ENCODE measurements at places on chromosomes 16 and 17. TPM values are rescaled to one million over a fixed set of nuclear protein-coding genes. Genes with fewer than 3 reads are reported as not detected.

C17orf78 gene
- total RNA-seq, result not detected

GH1 gene
- 0.47 TPM for total RNA-seq

HAS3 gene
- 0.52 TPM for total RNA-seq

ST6GALNAC1 gene
- total RNA-seq, result 6.1 TPM

SLC38A7 gene
- 25.6 TPM for total RNA-seq

- no peak for DNase-seq
- no peak overlapping the region for H3K4me3 ChIP-seq
- H3K27me3 ChIP-seq, result no peaks in the 10 kb centered on the region
- H3K4me1 ChIP-seq, result peaks cover 7% of the 10 kb centered on the region
- no peak overlapping the region for H3K27ac ChIP-seq
These were observed 516.8 kb downstream of the MAF start for GRCh38 chr16:79083508-79084299.

DNA sequence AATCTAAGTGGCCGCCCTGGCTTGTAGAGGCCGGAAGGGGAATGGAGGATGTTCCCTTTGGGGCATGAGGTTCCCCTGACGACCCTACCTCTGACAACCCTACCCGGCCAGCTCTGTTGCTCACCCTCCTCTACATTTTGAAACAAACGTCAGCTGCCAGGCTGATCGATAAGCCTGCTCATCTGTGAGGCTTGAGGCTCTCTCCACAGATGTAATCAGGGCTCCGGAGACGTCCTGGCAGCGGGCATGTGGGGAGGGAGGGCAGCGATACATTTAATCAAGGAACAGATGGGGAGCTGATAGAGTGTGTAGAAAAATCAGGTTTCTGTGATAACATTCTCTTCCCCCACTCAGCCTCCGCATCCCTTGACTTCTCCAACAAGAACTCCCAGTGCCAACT, 212.3 kb upstream of the SDK2 start:
- no peak for DNase-seq
- H3K4me1 ChIP-seq, result no peaks in the 10 kb centered on the region
- H3K4me3 ChIP-seq, result no peak overlapping the region
- H3K36me3 ChIP-seq, result no peaks in the 10 kb centered on the region
- H3K27ac ChIP-seq, result no peak overlapping the region
- no peaks in the 10 kb centered on the region for H3K27me3 ChIP-seq

DNA sequence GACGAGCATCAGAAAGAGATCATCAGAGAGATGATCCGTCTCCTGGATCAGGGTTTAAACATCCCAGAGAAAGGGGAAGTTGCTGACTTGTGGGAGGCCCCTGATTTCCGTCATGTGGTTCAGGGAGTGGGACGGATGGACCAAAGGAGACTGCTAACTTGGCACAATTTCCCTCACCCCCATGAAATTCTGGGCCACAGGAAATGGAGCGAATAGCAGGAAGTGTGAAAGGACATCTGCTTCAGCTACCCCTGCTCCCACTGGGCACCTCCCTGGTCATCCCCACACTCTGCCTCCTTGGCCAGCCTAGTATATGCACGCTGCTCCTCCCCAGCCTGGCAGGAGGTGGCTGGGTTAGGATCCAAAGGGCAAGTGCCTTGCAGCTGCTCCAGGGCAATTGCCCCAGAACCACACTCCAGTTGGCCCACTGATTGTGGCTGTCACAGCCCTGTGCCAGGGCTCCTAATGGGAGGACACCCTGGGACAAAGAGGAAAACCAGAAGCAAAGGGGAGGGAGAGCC, 1.3 kb downstream of the ARRB2 start:
- H3K4me1 ChIP-seq, result peaks cover 61% of the 10 kb centered on the region
- H3K36me3 ChIP-seq, result peaks cover 10% of the 10 kb centered on the region
- no peak for DNase-seq
- H3K27ac ChIP-seq, result peak overlapping the region; percentile 91
- H3K4me3 ChIP-seq, result peak overlapping the region; percentile 69

DNA sequence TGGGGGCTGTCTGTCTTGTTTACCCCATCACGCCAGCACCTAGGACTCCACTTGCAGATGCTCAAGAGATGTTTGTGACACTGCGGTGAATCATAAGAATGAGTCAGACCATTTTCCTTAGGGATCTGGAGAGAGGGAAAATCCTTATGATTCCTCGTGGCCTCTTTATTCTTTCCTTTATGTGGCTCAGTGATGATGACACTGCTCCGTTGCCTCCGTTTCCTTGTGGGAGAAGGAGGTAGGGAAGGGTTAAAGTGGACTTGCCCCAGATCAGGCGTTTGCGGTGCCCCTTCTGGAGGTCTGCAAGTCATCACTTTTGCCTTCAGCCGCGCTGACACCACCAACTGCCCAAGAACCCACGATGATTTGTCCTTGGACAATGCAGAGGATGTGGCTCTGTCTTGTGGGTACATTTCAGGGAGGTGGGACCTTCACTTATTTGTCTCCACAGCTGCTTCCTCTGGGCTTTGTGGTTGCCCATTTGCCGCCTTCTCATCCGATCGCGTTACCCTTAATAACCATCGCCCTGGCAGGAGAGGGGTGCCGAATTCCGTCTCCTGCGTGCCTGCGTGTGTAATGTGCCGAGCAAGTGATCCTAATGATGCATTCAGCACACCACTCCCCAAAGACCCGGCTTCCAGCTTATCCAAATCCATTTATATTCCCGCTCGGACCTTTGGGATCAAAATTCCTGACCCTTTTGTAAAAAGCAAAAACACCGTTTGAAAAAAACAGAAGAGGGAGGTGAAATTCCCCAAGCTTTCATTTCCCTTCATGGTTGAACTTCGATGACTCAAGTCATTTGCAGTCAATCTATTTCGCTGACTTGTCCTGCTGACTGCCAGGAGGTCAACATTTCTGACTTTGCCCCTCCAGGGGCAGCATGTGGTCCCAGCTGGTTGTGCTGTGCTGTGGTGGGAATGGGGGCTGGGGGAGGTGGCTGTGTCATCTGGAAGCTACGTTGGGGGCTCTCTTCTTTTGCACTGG, 87.2 kb upstream of the IRX3 start:
- H3K27ac ChIP-seq, result no peak overlapping the region
- no peaks in the 10 kb centered on the region for H3K36me3 ChIP-seq
- DNase-seq, result no peak
- H3K27me3 ChIP-seq, result peaks cover 75% of the 10 kb centered on the region
- no peaks in the 10 kb centered on the region for H3K4me1 ChIP-seq

DNA sequence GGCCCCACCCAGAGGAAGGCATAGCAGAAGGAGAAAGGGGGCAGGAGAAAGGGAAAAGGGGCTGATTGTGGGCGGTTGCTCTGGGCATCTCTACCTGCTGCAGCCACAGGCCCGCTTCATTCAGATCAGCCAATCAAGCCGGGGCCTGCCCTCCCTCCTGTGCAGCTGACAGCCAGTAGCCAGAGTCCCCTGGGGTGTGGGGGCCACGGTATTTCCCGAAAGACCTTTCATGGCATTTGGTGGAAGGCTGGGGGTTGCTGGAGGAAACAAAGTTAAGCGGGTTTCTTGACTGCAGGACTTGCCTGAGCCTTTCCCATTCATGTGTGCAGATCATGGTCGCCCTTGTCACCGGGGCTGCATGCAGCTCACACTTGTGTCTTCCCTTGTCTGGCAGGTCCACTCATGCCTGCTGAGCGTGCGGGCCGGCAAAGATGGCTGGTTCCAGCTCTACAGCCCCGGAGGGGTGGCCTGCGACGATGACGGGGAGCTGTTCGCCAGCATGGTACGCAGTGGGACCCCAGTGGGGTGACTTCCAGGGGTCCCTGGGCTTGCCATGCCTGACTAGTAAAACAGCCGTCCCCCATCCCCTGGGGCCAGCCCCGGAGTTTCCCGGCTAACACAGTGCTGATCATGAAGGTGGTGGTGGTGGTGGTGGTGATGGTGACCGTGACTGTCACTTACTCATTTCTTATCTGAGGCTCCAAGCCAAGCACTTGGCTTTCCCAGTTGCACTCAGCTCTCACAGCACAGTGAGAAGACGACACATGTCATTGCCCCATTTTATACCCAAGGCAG, 82.7 kb upstream of the PLCG2 start:
- H3K27me3 ChIP-seq, result no peaks in the 10 kb centered on the region
- DNase-seq, result no peak
- H3K4me1 ChIP-seq, result peaks cover 45% of the 10 kb centered on the region
- no peak overlapping the region for H3K4me3 ChIP-seq

GRCh38 chr16:31085411-31085810, 3.3 kb downstream of the PRSS53 start:
- H3K27me3 ChIP-seq, result no peaks in the 10 kb centered on the region
- DNase-seq, result no peak
- H3K27ac ChIP-seq, result no peak overlapping the region
- peaks cover 49% of the 10 kb centered on the region for H3K36me3 ChIP-seq
- H3K4me1 ChIP-seq, result no peaks in the 10 kb centered on the region

DNA sequence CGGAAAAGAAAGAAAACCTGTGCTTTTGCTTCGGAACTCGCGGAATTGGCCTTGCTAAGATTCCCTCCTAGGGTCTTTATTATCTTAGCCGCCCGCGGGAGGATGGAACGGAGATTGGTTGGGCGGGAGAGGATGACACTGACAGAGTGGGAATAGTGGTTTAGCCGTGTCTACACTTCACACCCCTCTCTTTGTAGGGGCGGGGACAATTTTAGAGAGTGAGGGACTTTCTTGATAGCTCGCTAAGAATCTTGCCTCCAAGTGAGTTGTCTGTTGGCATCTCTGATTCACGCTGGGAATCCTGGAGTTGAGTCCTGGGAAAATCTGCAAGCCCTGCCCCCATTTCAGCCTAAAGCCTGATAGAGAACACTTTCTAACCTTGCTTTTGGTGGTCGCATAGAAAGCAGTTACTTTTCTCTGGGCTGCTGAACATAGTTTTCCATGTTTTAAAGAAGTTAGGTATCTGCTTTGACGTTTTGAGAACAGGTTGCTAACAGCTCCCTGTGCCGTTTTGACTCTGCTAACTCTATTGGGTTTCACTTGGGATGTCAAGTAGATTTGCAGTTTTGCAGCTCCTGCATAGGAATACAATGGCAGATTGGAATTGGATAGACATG, 697 bp downstream of the NOL11 start:
- no peak for DNase-seq
- H3K4me3 ChIP-seq, result peak overlapping the region; percentile 83
- H3K4me1 ChIP-seq, result peaks cover 33% of the 10 kb centered on the region
- no peaks in the 10 kb centered on the region for H3K27me3 ChIP-seq

DNA sequence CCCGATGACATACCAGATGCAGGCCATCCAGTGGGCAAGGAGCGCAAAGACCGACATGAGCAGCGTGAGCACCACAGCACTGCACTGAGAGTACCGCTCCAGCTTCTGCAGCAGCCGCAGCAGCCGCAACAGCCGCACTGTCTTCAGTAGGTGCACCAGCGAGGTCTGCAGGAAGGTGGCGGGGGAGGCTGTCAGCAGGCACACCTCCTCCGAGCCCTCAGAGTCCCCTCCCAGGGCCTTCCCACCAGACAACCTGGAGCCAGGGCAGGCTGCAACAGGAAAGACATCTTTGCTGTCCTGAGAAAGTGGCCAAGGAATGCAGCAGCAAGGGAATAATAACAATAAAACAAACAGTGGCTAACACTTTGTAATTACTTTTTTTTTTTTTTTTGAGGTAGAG, 9.1 kb downstream of the KCNH4 start:
- H3K4me3 ChIP-seq, result no peak overlapping the region
- DNase-seq, result no peak
- H3K27me3 ChIP-seq, result no peaks in the 10 kb centered on the region
- H3K36me3 ChIP-seq, result no peaks in the 10 kb centered on the region
- no peaks in the 10 kb centered on the region for H3K4me1 ChIP-seq

- peaks cover 33% of the 10 kb centered on the region for H3K4me1 ChIP-seq
- H3K4me3 ChIP-seq, result peak overlapping the region; percentile 83
- peak; percentile 91 for DNase-seq
- H3K27ac ChIP-seq, result peak overlapping the region; percentile 72
These were observed 17.5 kb upstream of the MTMR4 start for GRCh38 chr17:58531661-58532554.

GRCh38 chr16:66165879-66166278, 200.6 kb upstream of the CDH5 start:
- H3K4me1 ChIP-seq, result peaks cover 23% of the 10 kb centered on the region
- no peaks in the 10 kb centered on the region for H3K27me3 ChIP-seq
- no peaks in the 10 kb centered on the region for H3K36me3 ChIP-seq

DNA sequence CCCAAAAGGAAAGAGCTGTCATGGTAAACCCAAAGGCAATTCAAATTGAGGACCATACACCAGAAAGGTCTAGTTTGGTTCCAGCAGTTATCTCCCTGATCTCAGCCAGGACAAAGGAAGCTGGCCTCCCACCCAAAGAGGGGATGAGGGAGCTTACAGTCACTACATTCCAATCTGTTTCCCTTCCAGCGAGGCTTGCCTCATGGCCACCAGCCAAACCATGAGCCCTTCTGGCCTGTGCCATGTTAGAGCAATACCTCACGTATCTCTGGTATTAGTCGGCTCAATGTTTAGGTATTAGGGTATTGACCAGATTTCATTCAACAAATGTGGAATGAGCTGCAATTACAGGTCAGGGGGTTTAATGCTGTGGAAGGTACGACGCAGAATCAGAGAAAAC, 8.4 kb downstream of the NDUFAB1 start:
- H3K4me3 ChIP-seq, result no peak overlapping the region
- no peaks in the 10 kb centered on the region for H3K27me3 ChIP-seq
- peaks cover 83% of the 10 kb centered on the region for H3K36me3 ChIP-seq
- DNase-seq, result no peak

DNA sequence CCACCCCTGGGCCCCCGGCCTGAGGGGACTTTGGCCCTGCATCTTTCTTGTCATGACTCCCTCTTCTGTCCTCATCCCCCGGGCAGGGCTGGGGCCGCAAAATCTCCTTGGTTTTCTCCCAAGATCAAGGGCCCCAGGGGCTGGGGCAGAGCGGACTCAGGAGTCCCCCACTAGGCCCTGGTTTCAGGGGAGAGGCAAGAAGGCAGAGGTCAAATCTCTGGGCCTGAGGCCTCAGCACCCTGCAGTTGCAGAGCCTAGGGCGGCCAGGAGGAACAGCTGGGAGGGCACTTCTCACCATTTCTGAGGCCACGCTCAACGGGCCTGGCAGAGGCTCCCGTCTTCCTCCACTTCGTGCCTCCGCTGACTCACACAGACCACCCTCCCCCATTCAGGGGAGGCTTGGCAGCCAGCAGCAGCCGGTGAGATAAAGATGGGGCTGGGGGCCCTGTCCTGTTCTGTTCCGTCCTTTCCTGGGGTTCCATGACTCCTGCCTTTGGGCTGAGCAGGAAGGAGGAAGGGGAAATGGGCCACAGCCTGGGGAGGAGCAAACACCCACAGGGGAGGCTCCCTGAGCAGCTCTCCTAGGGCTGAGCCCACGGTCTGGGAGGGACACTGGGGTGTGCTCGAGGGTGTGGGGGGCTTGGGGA, 12.4 kb downstream of the ZSCAN10 start:
- peak overlapping the region; percentile 34 for H3K4me3 ChIP-seq
- peak overlapping the region; percentile 28 for H3K27ac ChIP-seq
- peaks cover 10% of the 10 kb centered on the region for H3K4me1 ChIP-seq

GRCh38 chr16:22132801-22133200, 29.5 kb upstream of the SDR42E2 start:
- no peak overlapping the region for H3K4me3 ChIP-seq
- H3K27ac ChIP-seq, result no peak overlapping the region
- no peaks in the 10 kb centered on the region for H3K4me1 ChIP-seq
- H3K27me3 ChIP-seq, result no peaks in the 10 kb centered on the region
- DNase-seq, result no peak

- H3K36me3 ChIP-seq, result no peaks in the 10 kb centered on the region
- H3K27ac ChIP-seq, result no peak overlapping the region
- no peak overlapping the region for H3K4me3 ChIP-seq
- peaks cover 7% of the 10 kb centered on the region for H3K4me1 ChIP-seq
- H3K27me3 ChIP-seq, result no peaks in the 10 kb centered on the region
These were observed 12.2 kb downstream of the BANP start for GRCh38 chr16:87963400-87963799.

GRCh38 chr16:20995711-20996110, 95.1 kb downstream of the LYRM1 start:
- H3K36me3 ChIP-seq, result no peaks in the 10 kb centered on the region
- no peaks in the 10 kb centered on the region for H3K4me1 ChIP-seq
- no peak overlapping the region for H3K4me3 ChIP-seq
- H3K27ac ChIP-seq, result no peak overlapping the region

- no peaks in the 10 kb centered on the region for H3K36me3 ChIP-seq
- no peaks in the 10 kb centered on the region for H3K4me1 ChIP-seq
- H3K4me3 ChIP-seq, result no peak overlapping the region
These were observed 15.2 kb downstream of the IL34 start for GRCh38 chr16:70661534-70661917.

Measured in spleen (tissue), 13 donors.